ENCODE measurements at places on chromosomes 3 and 15.

- DNase-seq = no peak
These were observed 93.6 kb upstream of the CGNL1 start for GRCh38 chr15:57282686-57283085.

DNA sequence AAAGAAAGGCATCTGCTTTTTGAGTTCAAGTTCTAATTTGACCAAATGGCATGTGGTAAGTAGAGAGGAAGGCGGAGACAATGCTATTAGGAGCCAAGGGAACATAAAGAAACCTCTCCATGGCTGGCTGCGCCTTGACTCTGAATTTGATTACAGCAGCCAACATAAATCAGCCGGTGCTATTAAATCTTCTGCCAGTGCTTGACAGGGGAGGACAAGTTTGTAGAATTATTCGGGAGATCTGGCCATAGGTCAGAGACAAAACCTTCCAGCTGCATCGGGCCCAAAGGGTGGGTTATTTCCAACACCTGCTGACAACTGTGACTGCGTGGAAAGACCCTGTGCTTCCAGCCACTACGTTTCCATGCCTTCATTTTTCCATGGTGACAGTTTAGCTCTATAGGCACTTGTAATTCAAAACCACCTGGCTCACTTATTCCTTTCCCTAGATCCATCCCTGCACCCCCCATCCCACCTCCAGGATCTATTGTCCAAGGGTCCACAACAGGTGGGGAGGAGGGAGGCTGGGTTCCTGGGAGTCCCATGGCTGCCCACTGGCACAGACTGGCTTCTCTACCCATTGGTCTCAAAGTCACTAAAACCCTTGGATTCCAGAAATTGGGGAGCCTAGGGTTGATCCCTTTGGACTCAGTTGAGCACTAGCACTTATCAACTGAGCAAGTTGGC is 15.9 kb downstream of the COLQ start:
- no peak for DNase-seq

GRCh38 chr15:100426937-100427336 is 85.2 kb upstream of the ADAMTS17 start:
- DNase-seq = no peak

DNA sequence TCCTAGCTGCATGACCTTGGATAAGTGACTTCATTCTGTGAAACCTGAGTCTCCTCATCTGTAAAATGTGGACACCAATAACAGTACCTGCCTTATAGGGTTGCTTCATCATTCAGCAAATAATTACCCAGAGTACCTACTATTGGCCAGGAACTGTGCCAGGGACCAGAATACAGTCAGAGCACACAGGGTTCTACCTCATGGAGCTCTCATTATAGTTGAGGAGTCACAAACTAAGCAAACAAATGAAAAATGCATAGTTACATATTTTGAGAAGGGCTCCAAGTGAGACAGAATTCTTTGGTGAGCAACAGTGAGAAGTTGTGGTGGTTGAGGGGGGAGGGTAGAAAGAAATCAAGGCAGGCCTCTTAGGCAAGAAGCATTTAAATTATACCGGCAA is 308.6 kb upstream of the WNT5A start:
- DNase-seq = no peak

- DNase-seq = no peak
These were observed 13.3 kb downstream of the PLXND1 start for GRCh38 chr3:129593230-129593594.

All from prostate gland (tissue), 2 donors.